ENCODE measurements at places on chromosomes 13 and 19. TPM values are rescaled to one million over a fixed set of nuclear protein-coding genes. Genes with fewer than 3 reads are reported as not detected.

KISS1R gene
- 0.80 TPM for polyA plus RNA-seq

DNA sequence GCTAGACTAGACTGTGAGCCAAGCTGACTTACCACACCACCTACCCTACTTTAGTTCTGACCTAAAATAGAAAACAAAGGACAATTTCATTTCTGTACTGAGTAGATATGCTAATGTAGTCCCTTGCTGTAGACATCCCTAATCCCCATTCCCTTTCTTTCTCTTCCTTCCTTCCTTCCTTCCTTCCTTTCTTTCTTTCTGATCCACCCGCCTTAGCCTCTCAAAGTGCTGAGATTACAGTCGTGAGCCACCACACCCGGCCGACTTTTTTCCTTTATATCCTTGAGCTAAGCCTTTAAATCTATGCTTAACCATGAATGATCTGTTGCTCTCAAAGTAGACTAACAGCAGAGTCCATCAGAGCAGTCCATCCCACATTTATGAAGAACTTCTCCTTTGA, 465.0 kb downstream of the SLITRK6 start:
- no peak for DNase-seq

DNA sequence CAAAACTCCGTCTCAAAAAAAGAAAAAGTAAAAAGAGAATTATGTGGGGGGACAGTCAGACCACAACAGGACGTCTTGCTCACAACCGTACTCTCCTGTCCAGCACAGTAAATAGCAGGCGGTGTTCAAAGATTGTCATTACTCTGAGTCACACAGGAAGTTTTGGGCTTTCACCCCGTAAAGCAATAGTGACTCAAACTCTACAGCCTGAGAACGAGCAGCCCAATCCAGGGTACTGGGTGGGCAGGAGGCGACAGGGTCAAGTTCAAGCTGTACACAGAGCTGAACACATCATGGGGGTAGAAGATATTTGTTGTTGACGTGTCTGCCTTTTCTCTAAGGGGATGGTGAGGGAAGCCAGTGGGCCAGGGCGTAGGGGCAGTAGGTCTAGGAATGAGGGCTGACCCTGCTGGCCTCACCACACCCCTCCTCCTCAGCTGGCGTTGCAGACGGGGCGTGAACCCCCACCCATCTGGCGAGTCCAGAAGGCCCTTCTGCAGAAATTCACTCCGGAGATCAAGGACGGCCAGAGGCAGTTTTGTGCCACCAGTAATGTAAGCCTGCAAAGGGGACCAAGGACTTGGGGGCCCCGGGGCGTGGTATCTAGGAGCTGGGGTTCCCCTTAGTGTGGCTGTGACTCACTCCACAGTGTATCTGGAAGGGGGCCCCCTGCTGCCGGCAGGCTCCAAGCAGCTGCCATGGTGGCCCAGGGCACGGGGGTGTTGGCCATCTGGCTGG, 23.3 kb downstream of the PRR12 start:
- no peak for DNase-seq

DNA sequence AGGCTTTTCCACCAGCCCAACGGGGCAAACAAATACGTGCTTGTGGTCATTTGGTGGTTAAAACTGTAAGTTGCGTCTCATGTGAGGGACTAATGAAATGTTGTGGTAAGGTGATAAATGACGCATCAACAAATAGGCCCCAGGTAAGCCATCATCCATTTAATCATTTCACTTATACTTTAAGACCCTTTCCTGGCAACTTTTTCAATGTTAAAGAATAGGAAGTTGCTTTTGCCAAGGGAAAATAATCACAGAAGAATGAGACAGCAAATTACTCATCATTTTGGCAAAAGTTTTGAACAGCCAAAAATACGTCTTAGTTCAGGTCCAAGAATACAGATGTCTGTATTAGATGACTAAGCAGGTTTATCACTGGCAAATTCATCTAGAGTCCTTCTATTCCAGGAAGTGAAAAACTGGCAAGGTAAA, 660.4 kb downstream of the SLITRK1 start:
- DNase-seq, result no peak

EDDM13 gene
- polyA plus RNA-seq, result not detected

DNA sequence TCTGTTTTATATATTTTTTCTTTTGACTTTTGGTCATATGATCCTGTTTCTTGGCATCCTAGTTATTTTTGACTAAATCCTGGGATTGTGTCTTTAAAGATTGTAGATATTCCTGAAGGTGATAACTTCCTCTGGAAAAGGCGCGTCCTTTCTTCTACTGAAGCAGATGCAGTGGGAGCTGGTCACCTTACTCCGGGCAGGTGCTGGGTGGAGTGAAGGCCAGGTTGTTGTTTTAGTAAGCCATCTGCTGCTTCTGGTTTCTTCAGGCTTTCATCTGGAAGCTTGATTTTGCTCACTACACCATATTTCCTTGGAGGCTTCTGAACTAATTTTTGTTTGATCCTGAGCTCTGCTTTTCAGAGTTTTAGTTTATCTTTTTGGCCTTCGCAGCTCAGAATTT, 21.5 kb downstream of the URI1 start:
- no peak for DNase-seq

- no peak for DNase-seq
Observed at GRCh38 chr13:78993792-78994191, 334.8 kb upstream of the OBI1 start.

DNA sequence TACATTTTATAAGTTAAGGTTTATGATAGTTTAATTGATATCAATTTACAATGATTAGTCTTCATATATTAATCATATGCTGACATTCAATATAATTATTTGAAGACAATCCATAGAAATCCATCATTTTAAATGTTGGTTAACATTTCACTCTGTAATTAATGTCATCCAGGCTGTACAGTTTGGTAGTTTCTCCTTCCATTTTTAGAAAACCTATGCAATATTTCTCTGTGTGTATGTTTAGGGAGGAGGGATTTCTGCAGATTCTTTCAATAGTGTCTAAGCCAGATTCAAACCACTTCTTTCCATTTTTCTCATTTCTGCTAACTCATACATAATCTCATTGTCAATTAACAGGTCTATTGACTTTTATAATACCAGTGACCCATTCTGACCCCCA, 1159.0 kb upstream of the ATXN8OS start:
- DNase-seq, result no peak

GRCh38 chr19:6044056-6044805, 66.1 kb downstream of the RFX2 start:
- DNase-seq, result no peak

GRCh38 chr19:18610245-18610555, 2.5 kb upstream of the TMEM59L start:
- DNase-seq, result no peak

DNA sequence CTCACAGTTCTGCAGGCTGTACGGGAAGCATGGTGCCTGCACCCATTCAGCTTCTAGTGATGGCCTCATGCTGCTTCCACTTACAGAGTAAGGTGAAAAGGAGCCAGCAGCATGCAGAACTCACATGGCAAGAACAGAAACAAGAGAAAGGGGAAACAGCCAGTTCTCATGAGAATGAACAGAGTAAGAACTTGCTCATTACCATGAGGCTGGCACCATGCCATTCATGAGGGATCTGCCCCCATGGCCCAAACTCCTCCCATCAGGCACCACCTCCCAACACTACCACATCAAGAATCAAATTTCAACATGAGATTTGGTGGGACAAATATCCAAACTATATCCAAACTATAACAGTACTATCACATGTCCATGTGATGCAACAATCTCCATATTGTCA, 72.1 kb downstream of the KATNAL1 start:
- no peak for DNase-seq

TUBA3C gene
- not detected for polyA plus RNA-seq

GRCh38 chr19:9881720-9882119, 46.6 kb downstream of the PIN1 start:
- DNase-seq, result no peak

- DNase-seq, result no peak
Observed at GRCh38 chr13:96925916-96926628, 68.2 kb downstream of the OXGR1 start.

- no peak for DNase-seq
Observed at GRCh38 chr19:41870401-41870873, 6.6 kb upstream of the CD79A start.

DNA sequence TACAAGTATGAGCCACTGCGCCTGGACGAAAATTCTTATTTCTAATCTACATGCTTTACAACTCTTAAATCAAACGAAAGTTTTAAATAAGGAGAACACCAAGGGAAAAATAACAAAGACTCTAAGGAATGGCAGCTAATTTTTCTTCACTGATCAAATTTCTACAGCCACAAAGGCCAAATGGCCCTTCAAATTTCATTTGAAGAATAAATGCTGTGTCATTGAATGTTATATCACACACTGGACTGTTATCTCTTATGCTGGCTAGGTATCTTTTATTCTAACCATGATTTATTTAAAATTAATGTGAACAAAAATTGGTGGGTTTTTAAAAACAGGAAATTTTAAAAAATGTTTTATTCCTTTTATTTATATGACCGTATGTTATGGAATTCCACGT, 14.1 kb downstream of the SMAD9 start:
- DNase-seq, result no peak
